Renal cortex interstitium (tissue), 15 donors: ENCODE measurements at places on chromosomes 2 and 18. TPM values are rescaled to one million over a fixed set of nuclear protein-coding genes. Genes with fewer than 3 reads are reported as not detected.

GRCh38 chr2:53442783-53443182 lies 324.8 kb upstream of the CHAC2 start:
- no peak for DNase-seq

DNA sequence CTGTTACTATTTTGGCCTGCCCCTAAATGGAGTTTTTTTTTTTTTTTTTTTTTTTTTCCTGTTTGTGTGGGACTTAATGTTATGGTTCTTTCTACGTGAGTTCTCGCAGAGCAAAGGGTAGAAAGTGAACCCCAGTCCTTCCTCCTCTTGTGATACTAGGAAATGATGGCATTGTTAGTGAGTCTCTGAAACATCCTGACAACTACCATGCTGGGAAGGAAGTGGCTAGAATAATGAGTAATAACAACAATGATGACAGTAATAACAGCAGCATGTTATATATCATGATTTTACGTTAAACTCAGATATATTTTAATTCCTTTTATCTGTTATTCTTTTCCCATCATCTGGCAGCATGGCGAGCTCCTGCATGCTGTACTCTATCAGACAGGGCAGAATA lies 216.2 kb upstream of the LINC00305 start:
- no peak for DNase-seq

GRCh38 chr2:56715683-56716082 lies 531.9 kb downstream of the CCDC85A start:
- no peak for DNase-seq

DNA sequence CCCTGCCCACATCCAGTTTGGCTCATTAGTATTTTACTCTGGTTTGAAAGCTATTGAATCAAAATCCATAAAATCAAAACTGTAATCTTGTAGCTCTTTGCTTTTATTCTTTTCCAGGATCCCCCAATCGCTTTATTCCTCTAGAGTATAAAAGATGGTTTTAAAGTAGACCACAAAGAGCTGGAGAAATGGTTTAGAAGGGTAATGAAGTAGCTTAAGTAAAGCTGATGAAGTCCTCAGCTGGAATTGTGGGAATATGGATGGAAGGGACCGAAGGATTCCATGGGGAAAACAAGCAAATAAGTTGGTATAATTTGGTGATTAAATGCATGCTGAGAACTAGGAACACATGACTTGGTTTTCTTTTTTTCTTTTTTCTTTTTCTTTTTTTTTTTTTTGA lies 12.3 kb downstream of the ARHGAP28 start:
- DNase-seq = no peak

DNA sequence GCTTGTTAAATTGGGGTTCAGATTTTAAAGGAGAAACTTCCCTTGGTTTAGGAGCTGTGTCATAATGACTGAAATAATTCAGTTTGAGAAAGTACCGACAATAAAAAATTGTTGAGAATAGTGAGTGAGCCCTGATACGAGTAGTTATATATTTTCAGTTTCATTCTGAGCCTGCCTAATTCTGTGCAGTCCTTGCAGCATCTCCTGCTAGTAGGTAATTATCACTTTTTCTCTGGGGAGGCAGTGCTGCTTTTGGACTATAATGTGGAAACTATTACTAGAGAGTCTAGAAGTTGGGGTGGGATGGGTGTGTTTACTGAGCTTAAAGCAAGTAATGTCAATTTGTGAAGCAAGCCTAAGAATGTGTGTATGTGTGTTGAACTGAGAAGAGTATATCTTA lies 21.7 kb downstream of the ZNF638 start:
- DNase-seq = no peak

DNA sequence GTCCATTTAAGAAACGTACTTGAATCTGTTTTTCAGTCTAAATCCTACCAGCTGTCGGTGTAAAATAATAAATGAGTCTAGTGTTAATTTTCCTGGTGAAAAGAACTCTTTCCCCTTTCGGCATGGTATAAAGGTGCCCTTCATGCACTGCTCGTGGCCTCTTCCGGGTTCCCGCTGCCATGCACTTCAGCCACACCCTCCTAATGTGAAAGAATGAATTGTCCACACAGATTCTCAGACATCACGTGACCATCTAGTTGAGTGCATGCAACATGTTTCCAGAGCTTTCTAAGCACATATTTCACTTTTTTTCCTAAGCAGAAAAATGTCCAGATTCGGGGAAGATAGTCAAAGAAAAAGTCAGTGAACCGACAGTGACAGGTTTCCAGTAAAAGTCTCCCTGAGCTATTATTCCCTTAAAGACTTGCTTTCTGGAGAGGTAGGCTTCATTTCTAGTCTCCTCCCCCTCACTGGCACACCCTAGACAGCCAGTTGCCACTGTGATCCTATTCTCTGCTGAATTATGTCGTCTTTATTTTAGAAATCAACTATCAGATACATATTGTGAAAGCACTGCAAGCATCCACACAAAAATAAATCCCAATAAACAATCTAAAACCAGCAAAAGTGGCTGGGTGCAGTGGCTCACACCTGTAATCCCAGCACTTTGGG lies 65.9 kb upstream of the RPL31 start:
- no peak for DNase-seq

Gene HSBP1L1
- 17.2 TPM for polyA plus RNA-seq

Gene RNMT
- polyA plus RNA-seq = 61.1 TPM
